ENCODE measurements at places on chromosomes 11 and 22. TPM values are rescaled to one million over a fixed set of nuclear protein-coding genes. Genes with fewer than 3 reads are reported as not detected.

The SMIM38 gene
- not detected for total RNA-seq

The PRRG4 gene
- 1.2 TPM for total RNA-seq

DNA sequence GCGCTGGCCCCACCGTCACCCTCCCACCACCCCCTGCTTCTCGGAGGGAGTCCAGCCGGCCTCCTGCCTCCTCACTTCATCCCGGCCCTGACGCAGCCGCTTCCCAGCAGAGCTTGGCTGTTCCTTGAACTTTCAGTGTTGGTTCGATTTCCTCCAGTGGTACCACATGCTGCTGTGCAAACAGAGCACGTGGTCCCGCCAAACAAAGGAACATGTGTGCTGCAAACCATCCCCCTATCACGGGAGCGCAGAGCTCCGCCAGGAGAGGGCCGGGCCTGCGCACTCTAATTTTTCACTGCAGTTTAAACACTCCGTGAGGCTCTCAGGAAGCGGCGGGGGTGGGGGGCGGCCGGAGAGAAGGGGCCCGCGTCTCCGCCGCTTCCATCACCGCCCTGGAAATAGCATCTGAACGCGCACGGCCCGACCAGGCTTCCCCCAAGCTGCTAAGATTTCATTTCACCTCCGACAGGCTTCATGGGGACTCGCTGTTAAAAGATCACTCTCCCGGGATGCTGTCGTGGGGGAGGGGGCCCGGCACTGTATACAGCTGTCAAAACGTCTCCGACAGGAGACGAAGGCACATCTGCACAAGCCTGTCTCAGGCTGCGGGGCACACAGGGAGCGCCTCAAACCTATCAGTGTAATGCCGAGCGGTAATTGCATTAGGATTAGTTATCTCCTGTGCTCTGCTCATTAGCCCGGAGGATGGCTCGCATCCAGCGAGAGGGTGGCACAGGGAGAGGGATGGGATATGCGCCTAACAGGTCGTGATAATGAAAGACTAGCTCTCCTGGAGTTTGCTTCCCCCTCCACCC is 269.9 kb upstream of the SORL1-AS1 start:
- H3K27me3 ChIP-seq = no peaks in the 10 kb centered on the region
- no peaks in the 10 kb centered on the region for H3K36me3 ChIP-seq
- no peak for DNase-seq

- H3K4me1 ChIP-seq = peaks cover 6% of the 10 kb centered on the region
- H3K36me3 ChIP-seq = no peaks in the 10 kb centered on the region
- H3K4me3 ChIP-seq = no peak overlapping the region
- H3K27me3 ChIP-seq = no peaks in the 10 kb centered on the region
Observed at GRCh38 chr11:125141686-125142535, 22.6 kb upstream of the PKNOX2 start.

GRCh38 chr22:45120931-45121330 is 42.8 kb upstream of the NUP50 start:
- H3K4me1 ChIP-seq = no peaks in the 10 kb centered on the region
- no peaks in the 10 kb centered on the region for H3K36me3 ChIP-seq
- DNase-seq = no peak
- H3K27me3 ChIP-seq = no peaks in the 10 kb centered on the region
- no peak overlapping the region for H3K27ac ChIP-seq

DNA sequence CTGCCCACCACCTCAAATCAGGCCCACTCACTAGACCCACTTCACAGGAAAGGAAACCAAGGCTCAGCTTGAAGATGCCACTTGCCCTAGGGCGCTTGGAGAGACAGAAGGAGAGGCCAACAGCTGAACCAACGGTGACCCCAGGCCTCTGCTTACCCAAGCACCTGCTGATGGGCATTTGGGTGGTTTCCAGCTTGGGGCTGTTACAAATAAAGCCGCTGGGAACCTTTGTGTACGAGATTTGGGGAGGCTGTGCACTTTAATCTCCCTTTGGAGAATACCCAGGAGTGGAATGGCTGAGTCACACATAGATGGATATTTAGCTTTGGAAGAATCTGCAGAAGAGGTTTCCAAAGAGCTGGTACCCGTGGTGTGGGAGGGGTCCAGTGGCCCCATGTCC is 50.9 kb upstream of the LINC01488 start:
- DNase-seq = no peak
- H3K36me3 ChIP-seq = no peaks in the 10 kb centered on the region
- H3K27me3 ChIP-seq = no peaks in the 10 kb centered on the region
- H3K4me3 ChIP-seq = no peak overlapping the region

DNA sequence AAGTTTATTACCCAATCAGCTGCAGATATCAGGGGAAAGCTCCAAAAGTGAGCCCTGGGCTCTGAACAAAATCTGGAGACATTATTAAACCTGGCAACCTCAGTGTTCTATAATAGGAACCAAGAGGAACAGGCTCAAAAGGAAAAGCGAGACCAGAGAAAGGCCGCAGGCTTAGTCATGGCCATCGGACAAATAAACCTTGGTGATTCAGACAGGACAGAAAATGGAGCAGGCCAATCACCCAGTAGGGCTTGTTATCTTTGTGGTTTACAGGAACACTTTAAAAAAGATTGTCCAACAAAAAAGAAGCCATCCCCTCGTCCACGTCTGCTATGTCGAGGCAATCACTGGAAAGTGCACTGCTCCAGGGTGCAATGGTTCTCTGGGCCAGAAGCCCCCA is 7.7 kb upstream of the PANX1 start:
- H3K27me3 ChIP-seq = no peaks in the 10 kb centered on the region
- H3K27ac ChIP-seq = no peak overlapping the region
- peak; percentile 27 for DNase-seq
- peaks cover 21% of the 10 kb centered on the region for H3K4me1 ChIP-seq
- no peak overlapping the region for H3K4me3 ChIP-seq

DNA sequence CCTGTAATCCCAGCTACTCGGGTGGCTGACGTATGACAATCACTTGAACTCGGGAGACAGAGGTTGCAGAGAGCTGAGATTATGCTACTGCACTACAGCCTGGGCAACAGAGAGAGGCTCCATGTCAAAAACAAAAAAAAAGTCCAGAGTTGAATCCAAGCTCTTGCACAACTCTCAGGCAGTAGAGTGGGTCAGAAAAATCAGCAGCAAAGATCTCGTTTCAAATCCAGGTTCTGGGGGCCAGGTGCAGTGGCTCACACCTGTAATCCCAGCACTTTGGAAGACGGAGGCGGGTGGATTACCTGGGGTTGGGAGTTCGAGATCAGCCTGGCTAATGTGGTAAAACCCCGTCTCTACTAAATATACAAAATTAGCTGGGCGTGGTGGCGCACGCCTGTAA is 24.9 kb downstream of the CLPB start:
- peaks cover 5% of the 10 kb centered on the region for H3K36me3 ChIP-seq
- no peaks in the 10 kb centered on the region for H3K27me3 ChIP-seq
- H3K4me3 ChIP-seq = no peak overlapping the region
- H3K27ac ChIP-seq = no peak overlapping the region
- peaks cover 13% of the 10 kb centered on the region for H3K4me1 ChIP-seq

GRCh38 chr11:82864268-82864667 is 36.0 kb downstream of the PRCP start:
- peak; percentile 81 for DNase-seq
- peak overlapping the region; percentile 89 for H3K27ac ChIP-seq
- H3K27me3 ChIP-seq = no peaks in the 10 kb centered on the region
- no peak overlapping the region for H3K4me3 ChIP-seq
- peaks cover 11% of the 10 kb centered on the region for H3K4me1 ChIP-seq

The OLFML1 gene
- total RNA-seq = not detected

GRCh38 chr11:71163371-71163770 is 89.0 kb downstream of the SHANK2 start:
- no peak for DNase-seq
- H3K27me3 ChIP-seq = no peaks in the 10 kb centered on the region
- H3K27ac ChIP-seq = no peak overlapping the region
- H3K4me1 ChIP-seq = no peaks in the 10 kb centered on the region
- H3K36me3 ChIP-seq = no peaks in the 10 kb centered on the region

GRCh38 chr11:62556875-62557631 is 10.4 kb upstream of the AHNAK start:
- DNase-seq = peak; percentile 43
- peaks cover 54% of the 10 kb centered on the region for H3K36me3 ChIP-seq
- no peaks in the 10 kb centered on the region for H3K27me3 ChIP-seq
- peaks cover 73% of the 10 kb centered on the region for H3K4me1 ChIP-seq
- peak overlapping the region; percentile 95 for H3K27ac ChIP-seq

DNA sequence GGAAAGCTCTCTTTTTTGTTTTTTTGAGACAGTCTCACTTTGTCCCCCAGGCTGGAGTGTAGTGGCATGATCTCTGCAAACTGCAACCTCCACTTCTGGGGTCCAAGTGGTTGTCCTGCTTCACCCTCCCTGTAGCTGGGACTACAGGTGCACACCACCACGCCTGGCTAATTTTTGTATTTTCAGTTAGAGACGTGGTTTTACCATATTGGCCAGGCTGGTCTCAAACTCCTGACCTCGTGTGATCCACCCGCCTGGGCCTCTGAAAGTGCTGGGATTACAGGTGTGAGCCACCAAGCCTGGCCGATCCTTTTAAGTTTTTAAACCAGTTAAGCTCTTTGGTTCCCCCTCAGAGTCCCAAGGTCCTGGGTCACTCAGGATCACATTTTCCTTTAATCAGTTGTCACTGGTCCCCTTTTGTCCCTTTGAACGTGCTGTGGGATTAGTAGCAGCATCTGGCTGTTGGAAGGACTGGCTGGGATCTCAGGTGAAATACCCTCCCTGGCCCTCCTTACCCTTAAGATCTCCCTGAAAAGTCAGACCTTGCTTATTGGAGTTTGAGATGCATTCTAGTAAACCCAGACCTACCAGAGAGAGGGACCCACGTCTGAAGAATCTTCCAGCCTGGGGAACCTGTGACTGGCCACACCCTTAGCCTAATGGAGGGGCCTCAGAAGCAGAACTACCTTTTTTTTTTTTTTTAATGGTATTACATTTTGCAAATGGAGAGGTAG is 8.1 kb downstream of the MALAT1 start:
- H3K4me1 ChIP-seq = peaks cover 22% of the 10 kb centered on the region
- H3K36me3 ChIP-seq = peaks cover 11% of the 10 kb centered on the region
- DNase-seq = peak; percentile 70
- H3K4me3 ChIP-seq = no peak overlapping the region
- H3K27ac ChIP-seq = no peak overlapping the region
- no peaks in the 10 kb centered on the region for H3K27me3 ChIP-seq

DNA sequence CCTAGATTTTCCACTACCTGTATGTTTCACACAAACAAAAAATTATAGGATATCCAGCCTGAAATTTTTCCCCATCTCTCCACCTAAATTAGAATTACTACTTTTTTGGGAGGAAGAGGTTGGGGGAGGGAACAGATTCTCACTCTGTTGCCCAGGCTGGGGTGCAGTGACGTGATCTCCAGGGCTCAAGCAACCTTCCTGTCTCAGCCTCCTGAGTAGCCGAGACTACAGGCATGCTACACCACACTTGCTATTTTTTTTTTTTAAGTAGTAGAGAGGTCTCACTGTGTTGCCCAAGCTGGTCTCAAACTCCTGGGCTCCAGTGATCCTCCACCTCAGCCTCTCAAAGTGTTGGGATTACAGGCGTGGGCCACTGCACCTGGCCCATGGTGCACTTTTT is 9.5 kb downstream of the JAML start:
- H3K4me1 ChIP-seq = no peaks in the 10 kb centered on the region
- no peak overlapping the region for H3K27ac ChIP-seq
- no peak overlapping the region for H3K4me3 ChIP-seq
- no peak for DNase-seq
